ENCODE measurements at places on chromosomes 1 and 21.

DNA sequence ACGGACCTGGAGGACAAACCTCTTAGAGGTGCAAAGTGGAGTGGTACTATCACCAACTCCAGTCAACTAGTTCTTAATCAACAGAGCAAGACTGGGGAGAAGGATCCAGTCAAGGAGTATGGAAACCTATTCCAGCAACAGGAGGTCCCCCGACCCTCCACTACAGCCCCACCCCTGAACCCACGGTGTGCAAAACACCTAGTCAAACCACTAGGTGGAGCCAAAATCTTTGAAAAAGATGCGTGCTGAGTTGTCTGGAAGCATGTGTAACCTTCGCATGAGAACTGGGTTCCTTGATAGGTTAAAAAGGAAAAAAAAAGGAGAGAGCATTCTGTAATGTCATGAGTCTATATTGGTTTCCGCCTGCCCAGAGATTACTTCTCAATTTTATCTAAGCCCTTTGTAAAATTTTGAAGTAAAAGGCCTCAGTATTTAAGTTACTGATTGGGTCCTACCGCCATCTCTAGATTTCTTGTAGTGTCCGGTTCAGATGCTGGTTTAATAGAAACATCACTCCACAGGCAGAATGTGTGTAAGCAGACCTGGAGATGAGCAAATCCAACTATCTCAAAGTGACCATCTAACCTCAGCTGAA is 81.9 kb upstream of the HAO2 start:
- peak; percentile 7 for DNase-seq

GRCh38 chr1:151047591-151047924 is at the start of gene C1orf56:
TSS of gene C1orf56 (plus strand) at chr1:151047751. CDS start at chr1:151047848, 97 bp downstream.
- DNase-seq = peak; percentile 71

- no peak for DNase-seq
These were observed 96.4 kb upstream of the HOOK1 start for GRCh38 chr1:59718064-59718988.

DNA sequence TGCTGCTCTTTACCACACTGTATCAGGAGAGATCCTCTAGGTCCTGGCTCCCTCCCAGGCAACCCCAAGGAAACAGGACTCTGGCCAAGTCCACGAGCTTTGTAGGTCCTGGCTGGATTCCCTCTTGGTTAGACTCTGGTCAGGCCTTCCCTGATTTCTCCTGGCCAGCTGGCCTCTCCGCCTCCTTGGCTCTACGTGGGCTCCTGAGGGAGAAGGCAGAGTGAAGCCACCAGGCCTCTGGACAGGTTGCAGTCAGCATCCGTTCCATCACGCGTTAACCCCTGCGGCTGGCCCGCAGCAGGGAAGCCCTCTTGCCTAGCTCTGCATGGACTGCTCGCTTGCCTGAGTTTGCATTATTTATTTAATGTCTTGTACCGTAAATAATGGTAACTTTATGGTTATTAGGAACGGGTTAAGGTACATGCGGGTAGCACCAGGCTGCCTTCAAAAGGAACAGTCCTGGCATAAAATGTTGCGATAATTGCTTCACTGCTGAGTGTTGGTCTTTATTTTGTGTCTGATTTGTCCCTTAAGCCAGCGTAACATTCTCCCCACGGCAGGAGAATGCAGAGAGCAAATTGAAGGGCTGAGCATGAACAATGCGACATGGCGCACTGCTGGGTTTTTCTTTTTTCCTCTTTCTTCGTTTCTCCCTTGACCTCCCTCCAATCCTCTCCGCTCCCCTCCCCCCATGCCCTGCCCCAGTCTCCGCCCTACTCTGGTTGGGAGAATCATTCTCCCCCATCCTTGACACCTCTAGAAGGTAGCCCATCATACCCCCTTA is 100.3 kb downstream of the RNF220 start:
- no peak for DNase-seq

DNA sequence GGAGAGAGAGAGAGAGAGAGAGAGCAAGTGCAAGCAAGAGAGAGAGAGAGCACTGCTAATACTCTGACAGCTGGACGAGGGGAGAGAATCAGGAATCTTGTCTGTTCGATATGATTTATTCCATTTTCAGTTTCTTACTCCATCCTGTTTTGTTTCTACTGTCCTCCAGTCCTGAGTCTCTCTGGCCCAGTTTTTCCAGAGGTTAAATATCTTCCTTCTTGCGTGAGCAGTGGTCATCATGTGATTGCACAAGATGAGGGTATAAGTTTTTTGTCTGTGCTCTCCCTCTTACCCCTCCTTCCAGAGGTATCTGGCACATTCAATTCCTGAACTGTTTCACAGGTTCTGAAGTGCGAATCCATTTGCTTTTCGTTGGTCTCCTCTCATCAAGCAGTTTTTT is 16.8 kb downstream of the UBE2U start:
- DNase-seq = no peak

- DNase-seq = no peak
These were observed 5.6 kb upstream of the MAN1C1 start for GRCh38 chr1:25610822-25611630.

DNA sequence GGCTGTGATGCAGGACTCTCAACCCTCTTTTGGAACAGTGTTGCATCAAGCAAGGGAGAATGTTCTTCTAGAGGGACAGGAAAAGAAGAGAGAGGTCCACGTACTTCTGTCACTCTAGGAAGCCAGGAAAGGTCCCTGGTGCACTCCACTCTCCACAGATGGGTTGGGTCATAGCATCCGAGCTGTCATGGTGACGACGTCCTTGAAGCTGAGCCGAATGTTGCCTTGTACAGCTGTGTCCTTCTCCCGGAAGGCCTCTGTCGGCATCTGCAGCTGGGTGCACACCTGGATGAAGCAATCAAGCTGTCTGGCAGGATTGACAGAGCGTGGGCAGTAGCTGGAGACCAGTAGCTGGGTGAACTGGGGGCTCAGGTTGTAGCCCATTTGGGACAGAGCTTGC is 12.5 kb downstream of the MDM4 start:
- DNase-seq = no peak

- DNase-seq = no peak
These were observed 41.9 kb downstream of the UBE2G2 start for GRCh38 chr21:44759628-44760285.

All from activated naive CD8-positive, alpha-beta T cell treated with anti-CD3 and anti-CD28 coated beads, Interleukin-2, amount 50 U/mL, for 24 hours (primary cell).